ENCODE measurements at places on chromosomes 12 and 14.
A peak's percentile ranks its signal among the peaks of the same experiment; 100 is the strongest.

DNA sequence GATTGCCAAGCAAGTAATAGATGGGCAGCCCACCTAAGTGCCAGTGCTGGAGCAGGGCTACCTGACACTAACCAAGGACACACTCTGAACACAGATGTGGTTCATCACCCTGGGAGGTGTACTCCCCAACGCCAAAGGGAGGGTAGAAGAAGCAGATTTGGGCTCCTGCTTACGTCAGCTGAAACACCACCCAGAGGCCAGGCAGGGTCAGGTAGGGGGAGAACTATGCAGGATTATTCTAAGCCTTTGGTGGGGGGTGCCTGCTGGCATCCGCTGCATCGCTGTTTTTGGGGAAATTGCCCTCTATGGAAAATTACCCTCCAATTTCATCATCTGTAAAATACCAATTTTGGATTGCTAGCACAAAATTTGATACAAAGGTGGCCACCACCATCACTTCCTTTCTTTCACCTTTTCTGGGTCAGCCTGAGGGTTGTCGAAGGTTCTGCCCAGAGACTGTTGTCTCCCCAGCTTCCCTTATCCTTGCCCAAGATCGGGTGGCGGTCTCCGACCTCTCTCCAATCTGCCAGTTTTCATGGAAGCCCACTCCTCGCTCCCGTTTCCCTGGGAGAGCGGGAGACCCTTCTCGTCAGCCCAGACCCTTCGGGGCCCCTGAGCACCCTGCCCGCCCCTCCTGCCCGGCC is 535 bp downstream of the BIN2 start:
- DNase-seq, result no peak

DNA sequence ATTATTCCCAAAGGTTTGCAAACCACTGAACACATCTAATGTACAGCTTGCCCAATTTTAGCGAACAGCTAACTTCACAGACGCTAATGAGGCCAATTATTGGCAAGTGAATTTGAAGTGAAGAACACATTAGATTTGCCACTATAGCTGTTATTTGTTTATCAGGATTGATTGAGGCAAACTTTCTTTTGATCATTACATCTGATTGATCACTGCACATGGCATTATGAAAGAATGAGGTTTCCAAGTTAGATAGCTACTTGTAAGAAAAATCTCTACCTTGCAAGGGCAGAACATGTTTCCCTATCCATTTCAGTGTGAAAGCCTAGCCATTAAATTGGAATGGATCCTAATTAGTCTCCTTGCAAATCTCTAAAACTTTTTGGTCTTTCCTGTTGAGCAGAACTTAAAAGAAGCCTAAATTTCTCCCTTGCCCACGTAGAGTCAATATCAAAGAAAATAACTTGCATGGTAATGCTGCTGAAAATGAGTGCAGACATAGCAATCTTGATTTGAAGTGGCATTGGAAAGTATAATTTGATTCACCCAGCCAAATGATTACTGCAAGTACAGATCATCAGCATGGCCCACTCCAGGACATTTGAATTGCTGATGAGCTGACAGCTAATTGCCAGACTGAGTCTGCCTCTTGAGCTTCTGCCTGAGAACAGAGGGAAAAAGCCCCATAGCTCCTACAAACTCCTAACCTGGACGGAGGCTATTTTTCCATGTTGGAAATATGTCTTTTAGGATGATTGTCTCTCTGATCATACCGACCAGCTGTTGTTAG is 98.6 kb downstream of the TPH2 start:
- DNase-seq, result no peak

GRCh38 chr12:77407931-77408330 is 342.6 kb upstream of the E2F7 start:
- no peak for DNase-seq

DNA sequence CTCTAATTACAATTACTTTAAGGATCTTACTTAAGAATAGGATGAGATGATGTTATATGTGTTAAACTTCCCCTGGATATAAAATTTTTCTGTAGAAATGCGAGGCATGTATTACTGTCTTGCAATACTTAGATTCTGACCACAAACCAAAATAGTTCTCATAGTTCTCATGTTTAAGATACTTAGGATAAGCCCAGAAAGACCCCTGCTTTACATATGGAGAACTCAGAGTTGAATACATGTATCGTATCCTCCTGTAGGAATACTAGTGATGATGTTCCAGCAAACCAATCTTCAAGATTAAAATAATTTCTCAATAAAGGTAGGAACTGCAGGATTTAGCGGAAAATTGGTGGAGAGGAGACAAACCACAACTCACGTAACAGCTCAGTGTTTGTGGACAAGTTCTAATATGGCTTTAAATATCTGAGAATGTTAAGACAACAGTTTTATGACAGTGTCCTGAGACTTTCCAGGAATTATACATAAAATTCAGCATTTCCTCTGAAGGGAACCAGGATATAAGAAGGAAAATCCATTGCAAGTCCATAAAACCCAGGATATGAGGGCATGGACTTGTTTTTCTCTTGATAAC is 114.7 kb upstream of the CRY1 start:
- no peak for DNase-seq

DNA sequence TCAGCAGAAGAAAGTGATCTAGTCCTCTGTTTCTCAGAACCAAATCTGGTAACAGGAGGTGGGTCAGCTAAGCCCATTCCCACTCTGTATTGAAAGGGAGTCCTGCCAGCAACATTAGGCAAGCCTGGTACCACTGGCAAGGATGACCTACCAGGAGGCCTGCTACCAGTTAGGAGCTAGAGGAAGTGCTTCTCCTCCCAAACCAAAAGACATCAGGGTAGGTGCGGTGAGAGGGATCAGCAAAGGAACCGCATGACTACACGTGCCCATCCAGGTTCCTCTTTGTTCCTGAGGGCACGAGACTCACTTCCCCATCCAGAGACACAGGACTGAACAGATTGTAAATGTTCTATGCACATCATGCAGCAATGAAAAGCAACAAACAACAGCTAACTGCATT is 2.8 kb downstream of the KLRC4 start:
- DNase-seq, result no peak

- DNase-seq, result no peak
Observed at GRCh38 chr12:130222519-130223218, 60.4 kb downstream of the FZD10 start.

- no peak for DNase-seq
Observed at GRCh38 chr12:78870539-78870938, 6.0 kb downstream of the SYT1 start.

DNA sequence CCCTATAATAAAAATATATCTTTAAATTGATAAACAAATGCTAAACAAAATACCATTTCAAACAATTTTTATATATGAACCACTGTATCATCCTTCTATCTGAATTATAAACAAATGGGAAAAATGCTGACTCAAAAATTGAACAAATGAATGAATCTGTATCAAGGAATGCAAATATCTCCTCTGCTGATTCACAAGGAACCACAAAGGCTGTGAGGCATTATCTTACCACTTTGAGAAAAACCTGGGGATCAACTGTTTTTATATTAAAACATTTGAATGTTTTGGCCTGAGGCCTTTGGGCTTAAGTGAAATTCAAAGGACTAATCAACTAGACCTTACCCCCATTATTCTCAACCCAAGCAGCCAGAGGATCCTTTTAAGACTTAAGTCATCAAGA is 86.3 kb downstream of the EML5 start:
- DNase-seq, result no peak

- DNase-seq, result no peak
Observed at GRCh38 chr12:3431686-3432085, 59.3 kb upstream of the PRMT8 start.

DNA sequence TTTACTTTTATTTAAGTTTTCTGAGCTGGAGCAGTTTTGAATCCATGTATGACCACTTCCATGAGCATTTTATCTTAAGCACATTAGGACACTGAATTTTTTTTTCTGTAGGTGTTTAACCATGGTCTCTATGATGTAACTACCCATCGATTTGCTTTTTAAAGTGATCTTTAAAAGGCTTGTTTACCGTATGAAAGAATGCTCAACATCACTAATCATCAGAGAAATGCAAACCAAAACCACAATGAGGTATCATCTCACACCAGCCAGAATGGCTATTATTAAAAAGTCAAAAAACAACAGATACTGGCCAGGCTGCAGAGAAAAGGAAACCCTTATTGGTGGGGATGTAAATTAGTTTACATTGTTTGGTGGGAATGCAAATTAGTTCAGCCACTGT is 23.0 kb downstream of the GLRX5 start:
- DNase-seq, result no peak

- DNase-seq, result no peak
Observed at GRCh38 chr12:51056242-51056641, 8.1 kb downstream of the LETMD1 start.

DNA sequence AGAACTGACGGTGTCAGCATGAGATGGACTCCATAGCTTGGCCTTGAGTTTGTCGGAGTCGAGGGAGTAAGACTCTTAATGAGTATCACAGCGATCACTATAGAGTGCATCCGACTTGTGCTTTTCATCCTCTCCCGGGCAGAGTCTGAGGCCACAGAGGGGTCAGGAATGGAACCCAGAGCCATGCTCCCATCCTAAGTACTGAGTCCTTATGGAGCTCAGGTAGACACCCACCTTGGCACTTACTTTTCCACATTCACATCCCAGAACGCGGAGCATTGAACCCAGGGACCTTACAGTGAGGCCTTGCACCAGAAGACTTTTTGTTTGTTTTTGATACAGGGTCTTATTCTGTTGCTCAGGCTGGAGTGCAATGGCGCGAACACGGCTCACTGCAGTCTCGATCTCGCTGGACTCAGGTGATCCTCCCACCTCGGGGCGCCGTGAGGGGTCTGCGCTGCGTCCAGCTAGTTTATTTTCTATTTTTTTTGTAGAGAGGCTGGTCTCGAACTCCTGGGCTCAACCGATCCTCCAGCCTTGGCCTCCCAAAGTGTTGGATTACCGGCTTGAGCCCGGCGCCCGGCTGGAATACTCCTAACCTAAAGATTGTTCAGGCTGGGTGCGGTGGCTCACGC is 719 bp upstream of the SRSF9 start:
- DNase-seq, result no peak

DNA sequence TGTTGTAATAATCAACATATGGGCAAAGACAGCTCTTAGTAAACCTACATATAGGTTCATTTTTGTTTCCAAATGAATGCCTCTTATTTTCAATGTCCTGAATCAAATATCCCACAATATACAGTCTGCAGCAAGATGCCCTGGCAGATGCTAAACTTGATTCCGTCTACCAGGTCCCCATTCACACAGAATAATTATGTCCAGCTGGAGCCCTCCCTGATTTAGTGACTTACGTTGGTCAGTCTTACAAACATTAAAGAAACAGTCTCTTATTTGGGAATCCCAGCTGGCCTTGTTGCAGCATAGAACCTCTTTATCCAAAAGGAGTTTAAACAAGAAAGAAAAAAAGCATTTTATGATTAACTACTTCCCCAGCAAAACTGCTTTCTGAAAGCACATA is 82.7 kb upstream of the BMP4 start:
- DNase-seq, result no peak

GRCh38 chr12:9858135-9858534 is 11.0 kb downstream of the CLEC2B start:
- DNase-seq, result no peak

DNA sequence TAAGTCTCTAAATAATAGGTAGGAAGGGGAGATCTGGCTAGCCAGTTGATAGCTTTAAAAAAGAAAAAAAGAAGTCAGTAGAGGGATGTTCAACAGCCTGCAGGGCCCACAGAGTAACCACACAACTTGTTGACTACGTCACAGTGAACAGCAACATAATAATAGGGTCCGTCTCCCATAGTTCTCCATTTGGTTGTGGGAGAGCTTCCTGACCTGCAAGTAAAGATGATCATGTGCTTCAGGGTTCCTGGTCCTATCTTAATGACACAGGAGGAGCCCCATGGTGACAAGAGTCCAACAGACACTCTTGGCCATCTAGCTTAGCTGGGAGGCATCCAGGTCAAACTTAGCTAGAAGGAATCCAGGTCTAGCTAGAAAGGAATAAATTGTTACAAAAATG is 36.2 kb downstream of the FGD6 start:
- DNase-seq, result no peak

DNA sequence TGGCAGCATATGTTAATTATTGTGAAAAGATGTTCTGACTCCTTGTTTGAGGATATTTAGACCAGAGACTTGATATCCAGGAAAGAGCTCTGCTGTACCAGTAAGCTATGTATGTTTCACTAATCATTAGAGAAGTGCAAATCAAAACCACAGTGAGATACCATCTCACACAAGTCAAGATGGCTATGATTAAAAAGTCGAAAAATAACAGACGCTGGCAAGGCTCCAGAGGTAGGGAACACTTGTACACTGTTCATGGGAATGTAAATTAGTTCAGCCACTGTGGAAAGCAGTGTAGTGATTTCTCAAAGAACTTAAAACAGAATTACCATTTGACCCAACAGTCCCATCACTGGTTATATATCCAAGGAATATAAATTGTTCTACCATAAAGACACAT is 171.6 kb downstream of the DPY19L2 start:
- no peak for DNase-seq

DNA sequence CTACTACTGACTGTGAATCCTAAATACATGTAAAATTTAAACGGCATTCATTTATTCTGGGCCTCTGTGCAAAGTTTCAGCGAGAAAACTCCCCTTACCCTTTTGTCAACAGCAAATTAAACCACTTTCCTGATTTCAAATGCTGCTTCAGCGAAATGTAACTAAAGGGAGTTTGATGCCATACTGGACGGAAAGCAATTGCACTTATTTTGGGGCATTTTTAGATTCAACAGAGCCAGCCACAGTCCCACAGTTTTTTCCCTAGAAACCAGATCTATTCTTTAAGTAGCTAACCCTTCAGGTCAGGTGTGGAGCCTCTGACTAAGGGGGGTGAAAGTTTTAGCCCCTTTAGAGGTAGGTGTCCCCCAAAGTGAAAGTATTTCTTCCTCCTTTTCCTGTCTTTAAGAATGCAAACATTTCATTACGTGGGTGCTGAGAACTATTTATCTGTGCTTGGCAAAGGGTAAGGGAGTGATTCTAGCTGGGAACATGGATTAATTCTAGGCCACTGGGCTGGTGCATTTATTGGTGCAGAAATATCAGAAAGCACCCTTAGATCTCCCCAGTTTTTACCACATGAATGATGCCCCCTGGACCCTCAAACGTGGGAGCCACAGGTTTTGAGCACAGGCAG is 72.7 kb downstream of the SPTB start:
- DNase-seq, result no peak

DNA sequence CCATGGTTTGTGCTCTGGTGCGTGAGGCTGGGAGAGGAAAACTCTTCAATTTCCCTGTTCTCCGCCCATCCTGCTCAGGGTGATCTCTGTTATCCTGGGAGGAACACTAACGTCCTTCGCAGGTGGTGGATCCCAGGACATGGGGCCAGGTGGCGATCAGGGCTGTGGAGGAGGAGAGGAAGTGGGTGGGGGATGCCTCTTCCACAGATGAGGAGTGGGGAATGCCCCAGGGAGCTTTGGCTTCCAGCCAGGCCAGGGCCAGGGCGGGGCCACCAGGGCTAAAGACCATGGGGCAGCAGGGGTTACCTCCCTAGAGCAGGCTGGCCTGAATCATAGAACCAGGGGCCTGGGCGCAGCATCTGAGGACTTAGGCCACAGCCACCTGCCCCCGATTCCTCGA is 3.3 kb upstream of the KRT75 start:
- no peak for DNase-seq

GRCh38 chr12:90028635-90029051 is 320.0 kb upstream of the ATP2B1 start:
- peak; percentile 12 for DNase-seq
